Dermis blood vessel endothelial cell (primary cell): ENCODE measurements at places on chromosomes 5 and 9. TPM values are rescaled to one million over a fixed set of nuclear protein-coding genes. Genes with fewer than 3 reads are reported as not detected.

GRCh38 chr5:171131497-171131896 is 177.6 kb upstream of the TLX3 start:
- DNase-seq, result no peak

GRCh38 chr9:134502809-134503211 is 138.8 kb upstream of the COL5A1 start:
- DNase-seq, result peak; percentile 40

DNA sequence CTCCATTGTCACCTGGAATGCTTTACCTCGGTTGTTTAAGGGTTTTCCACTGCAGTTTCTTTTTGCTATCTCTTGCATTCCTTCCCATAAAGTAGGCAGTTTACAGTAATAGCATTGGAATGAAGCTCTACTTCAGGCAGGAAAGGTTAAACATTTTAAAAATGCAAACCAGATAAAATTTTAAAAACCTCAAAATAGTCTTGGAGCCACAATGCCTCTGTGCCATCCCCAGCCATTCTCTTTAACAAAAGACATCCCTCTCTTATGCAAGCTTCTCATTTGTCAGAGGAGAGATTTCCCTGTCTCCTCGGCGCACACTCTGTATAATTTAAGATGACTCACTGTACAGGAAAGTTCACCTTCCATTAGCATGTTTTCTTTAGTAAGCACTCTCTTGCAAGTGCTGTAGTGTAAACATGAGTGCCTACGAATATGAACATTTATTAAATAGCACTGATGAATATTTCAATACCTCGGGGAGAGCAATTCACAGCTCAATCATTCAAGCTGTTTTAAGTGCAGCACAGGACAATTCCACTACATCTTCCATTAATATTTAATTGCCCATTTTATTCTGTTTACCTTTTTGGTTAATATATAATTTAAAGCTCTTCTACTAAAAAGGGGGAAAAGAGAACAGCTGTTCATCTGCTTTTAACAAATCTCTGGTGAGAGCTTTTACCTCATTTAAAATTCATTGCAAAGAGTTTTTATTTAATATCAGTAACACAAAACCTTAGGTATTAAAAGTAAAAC is 343.6 kb downstream of the SPATA31D1 start:
- no peak for DNase-seq

- no peak for DNase-seq
Measured at GRCh38 chr9:3733039-3733408, 207.2 kb upstream of the RFX3 start.

GRCh38 chr9:20980832-20981455 is 50.5 kb downstream of the HACD4 start:
- DNase-seq, result peak; percentile 6

- no peak for DNase-seq
Measured at GRCh38 chr5:160029004-160029403, 20.1 kb downstream of the TTC1 start.

DNA sequence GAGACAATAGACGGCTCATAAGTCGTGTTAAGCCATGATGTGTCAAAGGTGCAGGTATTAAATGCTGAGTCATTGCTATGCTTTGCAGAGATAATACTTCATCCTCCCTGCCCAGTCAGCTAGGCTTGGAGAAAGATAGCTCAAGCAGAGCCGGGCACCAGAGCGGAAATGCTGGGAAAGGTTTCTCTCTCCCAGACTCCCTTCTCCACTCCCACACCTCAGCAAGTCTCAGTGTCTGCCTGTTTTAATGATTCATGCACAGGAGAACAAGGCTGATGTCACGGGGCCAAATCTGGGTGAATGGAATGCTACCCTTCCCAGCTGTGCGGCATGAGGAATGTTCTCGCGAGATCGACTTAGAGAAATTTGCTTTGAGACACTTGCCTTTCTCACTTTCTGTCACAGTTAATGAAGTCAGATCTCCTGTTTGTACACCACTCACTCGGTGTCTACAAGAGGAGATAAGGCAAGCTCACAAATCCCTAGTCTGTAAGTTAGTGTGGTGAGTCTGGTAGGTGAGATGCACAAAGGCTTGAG is 204.4 kb downstream of the EFNA5 start:
- DNase-seq, result peak; percentile 53

DNA sequence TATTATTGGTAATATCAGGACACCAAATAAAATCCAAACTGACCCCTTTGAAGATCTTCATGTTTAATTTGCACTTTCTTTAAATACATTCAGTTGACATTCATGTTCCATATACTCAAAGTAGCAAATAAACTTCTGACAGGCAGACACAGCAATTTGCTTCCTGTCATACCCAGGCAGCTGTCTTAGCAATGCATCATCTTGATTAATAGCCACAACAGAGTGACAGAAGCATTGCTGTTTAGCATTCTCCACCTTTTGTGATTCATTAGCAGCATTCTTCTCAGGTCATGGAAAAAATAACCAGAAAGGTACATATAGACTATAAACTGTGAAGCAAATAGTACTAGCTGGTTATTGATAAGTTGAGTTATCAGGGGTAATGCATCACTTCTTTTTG is 366.8 kb downstream of the CYLC2 start:
- no peak for DNase-seq

DNA sequence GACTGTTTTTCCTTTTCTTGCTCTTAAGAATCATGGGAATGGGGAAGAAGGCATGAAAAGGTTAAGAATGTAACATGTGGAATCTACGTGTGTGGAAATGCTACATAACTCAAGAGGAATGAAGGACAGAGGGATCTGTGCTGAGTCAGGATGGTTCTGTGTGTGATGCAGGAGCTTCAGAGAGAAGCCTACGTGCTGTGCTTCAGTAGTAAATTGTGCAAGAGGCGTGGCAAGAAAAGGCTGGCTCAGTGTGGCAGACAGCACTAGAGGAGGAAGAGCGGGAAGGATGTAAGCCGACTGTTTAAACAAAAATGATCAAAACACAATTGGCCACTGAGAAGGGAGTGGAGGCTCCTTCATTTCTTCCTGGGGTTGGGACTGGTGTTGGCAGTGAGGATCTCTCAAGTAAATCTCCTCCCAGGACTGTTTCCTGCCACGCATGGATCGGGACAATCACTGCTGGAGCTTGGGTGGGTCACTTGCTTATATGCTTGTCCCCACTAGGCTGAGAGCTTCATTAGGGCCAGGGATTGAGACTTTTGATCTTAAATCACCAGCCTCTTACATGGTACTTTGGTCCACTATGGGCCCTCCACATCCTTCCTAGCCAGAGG is 59.4 kb upstream of the BASP1 start:
- peak; percentile 42 for DNase-seq

GRCh38 chr9:127567035-127567729 is 44.9 kb upstream of the STXBP1 start:
- DNase-seq, result peak; percentile 53

DNA sequence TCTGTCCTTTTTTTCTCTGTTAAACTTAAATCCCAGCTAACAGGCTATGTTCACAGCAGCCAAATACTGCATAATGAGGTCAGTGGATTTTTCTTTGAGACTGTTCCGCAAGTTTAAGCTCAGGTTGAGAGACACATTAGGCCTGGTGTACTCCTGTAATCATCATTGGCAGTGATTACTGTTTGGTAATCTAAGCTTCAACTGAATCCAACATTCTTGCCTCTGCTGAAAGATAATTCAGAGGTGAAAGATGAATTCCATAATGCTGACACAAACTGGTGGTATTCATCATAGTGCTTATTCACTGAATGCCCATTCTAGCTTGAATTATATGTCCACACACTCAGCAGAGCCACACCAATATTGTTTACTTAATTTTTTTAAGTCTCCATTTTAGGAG is 108.5 kb downstream of the NFIB start:
- no peak for DNase-seq

- peak; percentile 44 for DNase-seq
Measured at GRCh38 chr9:68560071-68560844, 19.6 kb upstream of the TMEM252 start.

DNA sequence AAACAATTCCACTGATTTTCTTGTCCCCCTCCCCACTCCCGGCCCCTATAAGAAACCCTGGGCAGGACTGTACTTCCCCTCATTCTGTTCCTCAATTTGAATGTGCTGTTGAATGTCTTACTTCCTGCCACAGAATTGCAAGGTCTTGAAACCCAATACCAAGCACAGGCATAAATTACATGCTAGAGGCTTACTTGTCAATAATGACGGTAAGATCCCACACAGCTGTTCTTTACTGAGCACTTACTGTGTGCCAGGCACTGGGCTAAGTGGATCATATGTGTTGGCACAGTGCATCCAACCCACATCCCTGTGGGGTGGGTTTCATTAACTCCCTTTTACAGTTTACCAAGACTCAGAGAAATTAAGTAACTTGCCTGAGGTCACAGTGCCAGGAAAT is 63.4 kb downstream of the MVB12B start:
- DNase-seq, result no peak

- no peak for DNase-seq
Measured at GRCh38 chr5:68749631-68750030, 344.2 kb upstream of the SLC30A5 start.

- no peak for DNase-seq
Measured at GRCh38 chr5:10331341-10331796, 22.1 kb upstream of the MARCHF6 start.

- DNase-seq, result no peak
Measured at GRCh38 chr5:172691886-172692285, 50.8 kb downstream of the NEURL1B start.

The GABRA6 gene
- total RNA-seq, result not detected in 2 replicates

The ROR2 gene
- total RNA-seq, result under 0.01 TPM in 1 of 2 replicates, not detected in the other

The PCDHGA3 gene
- 0.70 and 1.2 TPM in 2 replicates for total RNA-seq

The PCDHB7 gene
- 0.68 and 0.74 TPM in 2 replicates for total RNA-seq
